ENCODE measurements at places on chromosomes 2 and 18.

DNA sequence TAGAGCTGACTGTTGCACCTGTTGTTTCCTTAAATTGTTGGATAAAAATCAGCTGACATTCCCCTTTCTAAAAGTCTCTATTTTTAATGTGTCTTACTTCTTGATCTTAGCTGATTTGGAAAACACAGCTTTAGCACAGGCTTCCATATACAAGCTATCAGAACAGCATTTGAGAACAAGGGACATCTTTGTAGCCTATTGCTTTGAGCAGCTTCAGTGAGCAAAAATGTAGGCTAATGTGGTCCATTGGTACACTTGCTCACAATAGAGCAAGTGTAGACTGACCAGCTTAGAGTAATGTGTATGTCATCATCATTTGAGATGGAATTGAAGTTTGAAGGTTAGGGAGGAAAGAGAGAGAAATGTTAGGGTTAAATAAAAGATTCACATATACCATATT, 7.0 kb downstream of the INPP1 start:
- no peak for DNase-seq

DNA sequence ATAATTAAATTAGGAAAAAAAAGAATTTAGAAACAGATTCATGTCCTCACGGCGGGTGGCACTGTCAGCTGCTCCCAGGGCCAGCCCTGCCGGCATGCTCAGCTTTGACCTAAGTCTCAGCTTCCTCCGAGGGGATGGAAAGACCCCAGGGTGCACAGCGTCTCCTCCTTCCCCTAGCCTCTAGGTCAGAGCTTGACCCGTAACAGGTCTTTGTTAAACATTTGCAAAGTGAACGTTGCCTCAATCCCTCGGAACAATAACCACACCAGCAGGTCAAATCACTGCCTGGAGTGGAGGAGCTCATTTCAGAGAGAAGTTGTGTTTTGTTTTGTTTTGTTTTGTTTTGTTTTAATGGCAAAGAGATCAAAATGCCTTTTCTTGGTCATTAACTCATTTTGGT, 171.3 kb downstream of the TMEM18 start:
- no peak for DNase-seq

GRCh38 chr2:152537081-152537651, 180.1 kb downstream of the PRPF40A start:
- peak; percentile 93 for DNase-seq

GRCh38 chr2:172924097-172924660, 151.5 kb upstream of the MAP3K20 start:
- DNase-seq = no peak

DNA sequence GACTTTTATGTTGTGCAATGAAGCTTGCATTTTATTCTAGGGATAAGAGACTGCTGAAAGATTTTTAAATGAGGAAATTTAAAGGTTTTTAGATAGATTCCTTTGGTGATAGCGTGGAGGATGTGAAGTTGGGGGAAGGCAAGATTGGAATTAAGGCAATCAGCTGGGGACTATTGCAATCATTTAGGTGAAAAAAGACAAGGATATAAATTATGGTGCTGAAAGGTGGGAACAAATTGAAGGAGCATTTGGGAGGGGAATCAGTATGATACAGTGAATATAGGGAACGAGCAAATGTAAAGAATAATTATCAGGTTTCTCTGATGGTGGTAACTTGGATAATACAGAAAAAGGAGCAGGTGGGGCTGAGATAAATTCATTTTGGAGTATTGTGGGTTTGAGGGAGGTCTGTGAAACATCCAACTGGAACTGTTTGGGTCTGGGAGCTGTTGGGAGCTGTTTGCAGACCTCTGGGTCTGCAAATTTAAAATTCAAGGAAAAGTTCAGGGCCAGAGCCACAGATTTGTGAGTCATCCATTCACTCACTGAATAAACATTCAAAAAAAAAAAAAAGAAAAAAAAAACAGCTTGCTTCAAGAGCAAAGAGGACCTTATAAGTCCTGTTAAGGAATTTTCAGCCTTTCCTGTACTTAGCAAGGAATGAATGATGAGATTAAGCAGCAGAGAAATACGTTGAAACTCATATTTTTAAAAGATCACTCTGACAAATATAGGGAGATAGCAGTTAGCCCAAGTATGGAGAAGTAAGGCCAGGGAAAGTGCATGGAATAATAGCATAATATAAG, 257.5 kb upstream of the FN1 start:
- no peak for DNase-seq

- no peak for DNase-seq
Observed at GRCh38 chr2:216533609-216534008, 35.0 kb downstream of the RPL37A start.

DNA sequence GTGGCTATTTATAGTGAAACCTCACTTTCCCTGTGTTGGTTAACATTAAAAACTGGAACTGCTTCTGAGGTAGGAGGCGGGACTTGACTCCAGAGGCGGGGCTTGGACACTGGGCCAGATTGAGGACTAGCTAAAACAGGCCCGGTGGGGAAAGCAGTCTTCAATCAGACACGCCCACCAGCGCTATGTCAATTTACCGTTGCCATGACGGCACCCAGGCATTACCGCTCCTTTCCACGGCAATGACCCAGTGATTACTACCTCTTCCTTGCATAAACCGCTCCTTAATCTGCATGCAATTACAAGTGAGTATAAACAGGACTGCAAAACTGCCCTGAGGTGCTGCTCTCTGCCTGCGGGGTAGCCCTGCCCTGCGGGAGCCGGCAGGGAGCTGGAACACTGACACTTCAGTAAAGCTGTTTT, 35.3 kb downstream of the LRRFIP1 start:
- peak; percentile 78 for DNase-seq

DNA sequence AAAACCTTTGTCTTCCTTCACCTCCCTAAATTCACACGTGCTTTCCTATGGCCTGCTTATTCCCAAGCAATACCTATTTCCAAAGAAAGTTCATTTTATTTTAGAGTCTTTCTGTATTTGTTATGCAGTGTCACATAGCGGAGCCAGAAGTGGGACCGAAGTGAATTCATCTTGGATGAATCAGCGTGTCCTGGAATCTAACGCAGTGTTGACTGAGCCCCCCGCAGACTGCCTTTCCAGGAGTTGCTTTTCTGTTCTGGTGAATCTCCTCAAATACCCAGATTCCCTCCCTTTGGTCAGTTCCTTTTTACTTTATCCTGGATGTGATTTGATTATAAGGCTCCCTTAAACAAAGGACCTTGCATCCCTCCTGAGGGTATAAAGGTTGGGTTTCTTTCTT, 10.8 kb downstream of the ALPP start:
- DNase-seq = no peak

DNA sequence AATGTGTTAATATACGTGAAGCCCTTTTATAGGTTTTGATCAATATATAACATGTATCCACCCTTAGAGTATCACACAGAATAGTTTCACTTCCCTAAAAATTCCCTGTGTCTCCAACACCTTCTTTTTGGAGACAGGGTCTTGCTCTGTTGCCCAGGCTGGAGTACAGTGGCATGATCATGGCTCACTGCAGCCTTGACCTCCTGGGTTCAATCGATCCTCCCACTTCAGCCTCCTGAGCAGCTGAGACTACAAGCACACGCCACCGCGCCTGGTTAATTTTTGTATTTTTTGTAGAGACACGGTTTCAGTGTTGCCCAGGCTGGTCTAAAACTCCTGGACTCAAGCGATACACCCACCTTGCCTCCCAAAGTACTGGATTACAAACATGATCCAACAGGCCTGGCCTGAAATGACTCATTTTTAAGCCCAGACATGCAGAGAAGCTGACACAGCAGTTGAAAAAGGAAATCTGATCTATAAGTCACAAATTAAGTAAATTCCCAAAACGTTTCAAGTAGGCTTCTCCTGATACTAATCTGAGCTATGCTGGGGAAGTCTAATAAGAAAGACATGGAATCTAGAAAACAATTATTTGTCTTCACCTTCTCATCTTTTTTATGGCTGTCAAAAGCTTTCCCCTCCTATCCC, 2.9 kb downstream of the DUSP11 start:
- no peak for DNase-seq

DNA sequence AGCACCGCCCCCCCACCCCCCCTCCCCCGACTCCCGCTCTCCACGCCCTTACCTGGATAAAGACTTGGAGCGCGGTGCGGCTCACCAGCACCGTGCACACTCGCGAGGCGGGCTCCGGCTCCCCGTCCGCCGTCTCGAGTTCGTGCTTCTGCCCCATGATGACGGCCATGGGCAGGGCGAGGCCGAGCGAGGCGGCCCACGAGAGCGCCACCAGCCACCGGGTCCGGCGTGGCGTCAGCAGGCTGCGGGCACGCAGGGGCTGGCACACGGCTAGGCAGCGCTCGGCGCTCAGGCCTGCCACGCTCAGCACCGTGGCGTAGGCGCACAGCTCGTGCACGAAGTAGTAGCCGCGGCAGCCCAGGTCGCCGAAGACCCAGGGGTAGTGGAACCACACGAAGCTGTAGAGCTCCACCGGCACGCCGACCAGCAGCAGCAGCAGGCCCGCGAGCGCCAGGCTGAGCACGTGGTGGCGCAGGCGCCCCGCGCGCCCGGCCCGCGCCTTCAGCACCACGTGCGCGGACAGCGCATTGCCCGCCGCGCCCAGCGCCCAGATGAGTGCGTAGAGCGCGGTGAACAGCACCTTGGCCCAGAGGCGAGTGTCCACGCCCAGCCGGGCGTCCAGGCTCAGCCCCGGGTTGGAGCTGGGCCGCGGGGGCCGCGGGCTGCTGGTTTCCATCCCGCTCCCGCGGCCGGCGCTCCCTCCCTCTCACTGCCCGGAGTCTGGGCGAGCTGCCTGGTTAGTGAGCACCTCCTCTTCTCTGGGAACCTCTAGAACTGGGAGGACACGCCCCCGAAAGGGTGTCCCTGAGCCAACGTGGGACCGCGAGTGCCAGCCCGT, at the start of gene NTSR2:
Gene NTSR2 (minus strand): TSS at position 742 of the 838 bp plus-strand sequence. CDS start 66 bp downstream, at position 676.
- peak; percentile 55 for DNase-seq

- no peak for DNase-seq
Observed at GRCh38 chr18:57441071-57441794, 6.1 kb downstream of the ONECUT2 start.

DNA sequence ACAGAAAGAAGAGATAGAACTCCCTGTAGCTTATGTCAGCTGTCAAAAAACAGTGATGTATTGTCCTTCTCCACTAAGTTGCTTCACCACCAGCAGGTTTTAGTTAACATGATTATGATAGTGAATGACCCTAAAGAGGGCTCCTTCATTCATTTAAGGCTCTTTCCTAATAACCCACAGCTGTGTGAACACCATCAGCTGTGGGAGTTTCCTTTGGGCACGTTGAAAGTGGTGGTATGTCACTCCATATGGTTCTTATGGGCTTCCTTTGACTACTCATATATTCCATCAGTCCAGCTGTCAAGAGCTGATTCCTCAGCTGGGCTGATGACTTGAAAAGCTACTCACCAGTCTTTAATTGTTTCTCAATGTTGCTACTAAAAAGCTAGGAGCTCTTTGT, 210.3 kb downstream of the UBE2E3 start:
- peak; percentile 42 for DNase-seq

DNA sequence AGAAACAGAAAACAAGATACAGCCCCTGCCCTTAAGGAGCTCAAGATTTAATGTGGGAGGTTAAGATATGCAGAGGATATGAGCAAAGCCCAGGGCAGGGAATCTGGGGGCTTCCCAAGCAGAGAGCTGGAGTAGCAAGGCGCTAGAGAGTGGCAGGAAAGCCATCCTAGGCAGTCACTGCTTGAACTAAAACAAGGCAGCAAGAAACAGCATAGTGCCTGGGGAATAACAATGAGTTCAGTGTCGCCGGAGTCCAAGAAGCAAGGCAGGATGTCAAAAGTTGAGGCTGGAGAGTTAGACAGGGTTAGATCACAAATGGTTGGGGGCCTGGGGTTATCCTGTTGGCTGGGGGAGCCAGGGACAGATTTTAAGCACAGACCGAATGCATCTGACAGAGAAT, 24.6 kb downstream of the CDH2 start:
- DNase-seq = no peak

DNA sequence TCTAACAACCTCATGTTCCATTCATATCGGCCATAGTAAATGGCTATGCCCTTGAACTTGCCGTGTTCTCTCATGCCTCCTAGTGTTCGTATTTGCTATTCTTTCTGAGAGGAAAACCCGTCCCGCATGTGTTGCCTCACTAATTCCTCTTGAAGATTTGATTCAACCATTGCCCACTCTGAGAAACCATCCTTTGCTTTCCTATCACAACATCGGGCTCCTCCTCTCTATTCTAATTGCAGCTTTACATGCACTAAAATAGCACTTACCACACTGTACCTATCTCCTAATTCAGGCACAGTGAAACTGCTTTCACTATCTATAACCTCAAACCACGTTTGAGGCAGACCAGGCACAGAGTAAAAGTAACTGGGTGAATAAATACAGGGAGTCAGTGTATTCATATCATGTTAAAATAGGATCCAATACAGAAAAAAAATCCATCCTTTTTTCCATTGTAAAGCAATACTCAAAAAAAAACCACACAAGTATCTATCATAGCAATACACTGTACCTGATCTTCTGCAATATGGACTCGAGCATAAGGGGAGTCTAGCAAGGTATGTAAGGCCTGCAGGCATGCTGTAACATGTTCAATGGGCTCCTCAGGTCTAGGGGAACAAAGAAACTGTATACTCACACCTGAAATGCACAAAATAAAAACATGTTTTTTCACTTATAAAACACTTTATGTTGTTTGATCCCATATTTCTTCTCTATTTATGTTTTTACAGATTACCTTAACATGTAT, 39.0 kb upstream of the STRN start:
- DNase-seq = peak; percentile 49

DNA sequence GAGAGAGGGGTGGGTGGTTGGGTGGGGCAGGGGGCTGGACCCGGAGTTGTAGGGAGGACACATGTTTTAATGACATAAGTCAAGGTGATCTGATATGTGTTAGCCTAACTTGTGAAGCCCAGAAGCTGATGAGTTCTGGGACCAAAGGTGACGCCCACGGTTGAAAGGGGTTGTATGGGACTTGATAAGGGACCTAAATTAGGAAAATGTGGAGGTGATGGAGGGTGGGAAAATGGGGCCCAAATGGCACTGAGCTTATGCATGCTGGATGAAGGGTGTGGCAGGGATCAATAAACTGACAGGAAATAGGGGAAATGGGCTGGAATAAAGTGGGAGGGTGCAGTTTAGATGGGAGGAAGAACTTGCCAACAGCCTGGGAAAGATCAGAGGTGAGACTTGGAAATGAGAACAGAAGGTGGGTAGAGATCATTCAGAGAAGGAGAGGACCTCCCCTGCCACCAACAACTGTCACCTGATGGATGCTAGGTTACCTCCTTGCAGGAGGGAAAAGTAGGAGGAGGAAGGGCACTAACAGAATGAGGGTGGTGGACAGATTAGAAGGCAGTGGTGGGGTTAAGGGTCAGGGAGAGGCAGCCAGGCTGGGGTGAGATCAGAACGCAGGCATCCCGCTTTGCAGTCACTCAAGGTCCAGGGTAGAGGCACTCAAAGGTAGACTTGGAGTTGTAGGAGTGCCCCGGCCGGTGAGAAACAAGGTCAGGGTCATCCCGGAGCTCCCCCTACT, 15.3 kb downstream of the WNT10A start:
- DNase-seq = no peak

- no peak for DNase-seq
Observed at GRCh38 chr2:72916743-72917137, 579 bp upstream of the EMX1 start.

DNA sequence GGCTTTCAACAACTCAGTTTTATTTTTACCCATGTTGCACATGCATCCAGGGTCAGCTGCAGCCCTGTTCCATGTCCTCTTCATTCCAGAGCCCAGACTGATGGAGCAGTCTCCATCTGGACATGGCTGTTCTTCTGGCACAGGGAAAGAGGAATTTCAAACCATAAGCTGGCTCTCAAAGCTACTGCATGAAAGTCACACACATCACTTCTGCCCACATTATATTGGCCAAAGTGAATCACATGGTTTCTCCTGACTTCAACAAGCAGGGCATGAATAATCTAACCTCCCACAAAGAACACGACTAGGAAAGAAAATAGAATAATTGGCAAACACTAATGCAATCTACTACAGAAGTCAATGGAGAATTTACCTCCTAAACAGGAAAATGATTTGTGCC, 94.2 kb downstream of the FTCDNL1 start:
- DNase-seq = no peak

All from NB4 (cell line).